ENCODE measurements at places on chromosomes 13 and 19.
A peak's percentile ranks its signal among the peaks of the same experiment; 100 is the strongest.

GRCh38 chr19:12139269-12139668, 881 bp downstream of the ZNF20 start:
- H3K4me1 ChIP-seq: peaks cover 43% of the 10 kb centered on the region
- H3K27ac ChIP-seq: peak overlapping the region; percentile 85
- peaks cover 28% of the 10 kb centered on the region for H3K36me3 ChIP-seq
- H3K27me3 ChIP-seq: no peaks in the 10 kb centered on the region
- H3K4me3 ChIP-seq: peak overlapping the region; percentile 90

DNA sequence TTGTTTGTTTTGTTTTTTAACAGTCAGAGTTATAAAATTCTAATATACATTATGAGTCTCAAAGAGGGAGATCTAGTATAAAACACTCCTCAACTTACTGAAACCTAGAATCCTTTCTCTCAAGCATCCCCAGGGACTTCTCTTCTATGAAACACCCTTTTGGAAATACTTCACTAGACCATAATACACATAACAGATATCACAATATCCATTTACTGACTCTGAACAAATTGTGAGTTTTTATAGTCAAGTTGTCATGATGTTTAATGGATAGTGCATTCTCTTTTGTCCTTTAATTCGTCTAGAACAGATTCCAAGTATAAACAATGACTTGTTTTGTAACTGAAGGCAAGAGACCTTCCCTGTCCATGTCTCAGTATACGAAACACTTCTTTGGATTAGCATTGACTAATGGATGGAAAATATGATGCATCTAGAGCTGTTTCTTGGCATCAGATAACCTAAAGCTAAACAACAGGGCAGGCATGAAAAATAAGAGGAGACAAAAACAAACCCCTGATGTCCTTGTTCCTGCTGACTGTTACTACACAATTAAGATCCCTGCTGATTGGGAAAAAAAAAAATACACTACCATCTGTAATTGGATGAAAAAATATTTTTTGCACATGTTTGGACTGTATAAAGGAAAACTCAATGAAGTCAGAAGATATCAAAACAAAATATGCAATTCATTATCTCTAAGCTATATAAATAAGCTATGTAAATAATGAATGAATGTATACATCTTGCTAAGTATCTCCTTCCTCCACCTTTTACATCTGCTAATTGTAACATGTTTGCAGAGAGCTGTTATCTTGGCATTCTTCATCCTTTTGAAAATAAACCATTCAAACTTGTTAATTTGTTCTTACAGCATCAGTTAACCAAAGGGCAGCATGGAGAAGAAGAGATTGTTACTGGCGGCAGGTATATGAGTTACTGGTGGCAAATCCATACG, 214.2 kb downstream of the LACC1 start:
- H3K36me3 ChIP-seq: peaks cover 1% of the 10 kb centered on the region
- H3K4me3 ChIP-seq: no peak overlapping the region
- no peak for DNase-seq
- no peak overlapping the region for H3K27ac ChIP-seq

DNA sequence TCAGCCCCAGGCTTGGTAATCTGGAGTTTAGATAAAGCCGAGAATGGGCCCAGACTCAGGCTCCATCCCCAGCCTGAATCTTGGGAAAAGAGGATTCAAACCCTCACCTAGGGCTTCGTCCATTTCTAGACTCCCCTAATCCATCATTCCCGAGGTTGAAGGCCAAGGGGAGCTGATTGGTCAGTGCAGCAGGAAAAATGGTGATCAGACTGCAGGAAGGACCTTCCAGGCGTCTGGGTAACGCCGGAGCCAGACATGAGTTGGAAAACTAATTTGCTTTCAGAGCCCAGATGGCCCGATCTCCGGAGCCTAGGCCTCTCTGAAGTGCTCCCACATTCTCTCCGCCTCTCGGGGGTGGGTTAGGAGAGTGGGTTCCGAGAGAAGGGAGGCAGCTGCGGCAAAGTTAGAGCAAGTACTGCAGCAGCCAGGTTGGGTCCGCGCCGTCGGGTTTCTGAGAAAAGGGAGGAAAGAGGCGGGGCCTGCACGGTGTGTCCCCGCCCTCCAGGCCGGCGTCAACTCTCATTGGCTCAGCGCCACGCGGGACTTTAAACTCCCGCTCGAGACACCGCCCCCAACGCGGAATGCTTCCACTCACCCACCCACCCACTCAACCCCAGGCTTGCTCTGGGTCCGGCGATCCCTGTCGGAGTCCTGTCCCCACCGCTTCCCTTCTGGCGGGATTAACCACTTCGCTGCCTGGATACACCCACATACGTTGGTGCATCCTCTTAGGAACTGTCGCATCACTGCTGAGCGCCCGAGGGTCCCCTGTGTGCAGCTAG, 788 bp upstream of the RTBDN start:
- peaks cover 41% of the 10 kb centered on the region for H3K4me1 ChIP-seq
- H3K36me3 ChIP-seq: peaks cover 15% of the 10 kb centered on the region
- peak; percentile 38 for DNase-seq
- H3K27me3 ChIP-seq: peaks cover 86% of the 10 kb centered on the region

DNA sequence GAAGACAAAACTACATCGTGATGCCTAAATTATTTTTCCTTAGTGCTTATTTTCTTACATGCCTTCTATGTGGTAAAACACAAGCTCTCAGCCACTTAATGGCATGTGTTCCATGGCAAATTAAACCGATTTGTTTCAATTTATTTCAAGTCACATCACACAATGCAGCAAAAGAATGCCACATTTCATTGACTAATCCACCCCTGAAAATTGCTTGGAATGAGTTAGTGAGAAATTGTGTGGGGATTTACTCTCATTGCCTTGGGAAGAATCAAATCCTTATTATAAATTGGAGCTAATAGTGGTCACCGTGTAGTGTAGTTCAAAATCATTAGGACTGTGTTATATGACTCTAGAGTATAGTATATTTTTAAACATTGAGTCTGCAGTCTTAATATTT, 485.5 kb upstream of the KLHL1 start:
- no peak for DNase-seq
- no peaks in the 10 kb centered on the region for H3K4me1 ChIP-seq
- H3K36me3 ChIP-seq: no peaks in the 10 kb centered on the region
- no peaks in the 10 kb centered on the region for H3K27me3 ChIP-seq
- H3K27ac ChIP-seq: no peak overlapping the region

GRCh38 chr13:74027161-74027779, 106.9 kb downstream of the KLF12 start:
- peaks cover 15% of the 10 kb centered on the region for H3K36me3 ChIP-seq
- H3K27me3 ChIP-seq: no peaks in the 10 kb centered on the region
- H3K4me3 ChIP-seq: peak overlapping the region; percentile 92
- H3K27ac ChIP-seq: peak overlapping the region; percentile 96
- H3K4me1 ChIP-seq: peaks cover 76% of the 10 kb centered on the region

DNA sequence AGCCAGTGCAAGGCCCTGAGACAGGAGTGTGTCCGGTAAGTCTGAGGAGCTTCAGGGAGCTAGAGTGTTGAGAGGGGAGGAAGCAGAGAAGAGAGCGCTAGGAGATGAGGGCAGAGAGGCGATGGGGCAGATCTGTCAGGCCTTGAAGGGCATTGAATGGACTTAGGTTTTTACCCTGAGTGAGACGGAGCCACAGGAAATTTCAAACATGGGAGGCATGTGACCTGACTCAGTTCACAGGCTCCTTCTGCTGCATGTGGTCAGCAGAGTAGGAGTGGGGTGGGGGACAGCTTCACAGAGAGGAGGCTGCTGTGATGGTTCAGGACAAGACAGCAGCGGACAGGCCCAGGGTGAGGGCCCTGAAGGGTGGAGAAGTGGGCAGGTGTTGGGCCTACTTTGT, 2.5 kb upstream of the FAM98C start:
- no peak overlapping the region for H3K4me3 ChIP-seq
- H3K27me3 ChIP-seq: no peaks in the 10 kb centered on the region
- DNase-seq: no peak
- H3K4me1 ChIP-seq: peaks cover 28% of the 10 kb centered on the region
- H3K36me3 ChIP-seq: no peaks in the 10 kb centered on the region

GRCh38 chr13:93183302-93183701, 43.3 kb upstream of the GPC6 start:
- H3K4me3 ChIP-seq: no peak overlapping the region
- H3K36me3 ChIP-seq: no peaks in the 10 kb centered on the region
- no peak for DNase-seq
- H3K27me3 ChIP-seq: no peaks in the 10 kb centered on the region
- no peak overlapping the region for H3K27ac ChIP-seq

GRCh38 chr19:18633321-18633720, 3.5 kb upstream of the KLHL26 start:
- H3K4me1 ChIP-seq: peaks cover 9% of the 10 kb centered on the region
- no peak overlapping the region for H3K27ac ChIP-seq
- H3K27me3 ChIP-seq: peaks cover 7% of the 10 kb centered on the region

GRCh38 chr13:77779552-77780272, 82.2 kb downstream of the SLAIN1 start:
- no peaks in the 10 kb centered on the region for H3K27me3 ChIP-seq
- no peak overlapping the region for H3K4me3 ChIP-seq
- H3K4me1 ChIP-seq: peaks cover 12% of the 10 kb centered on the region
- no peaks in the 10 kb centered on the region for H3K36me3 ChIP-seq

Measured in naive thymus-derived CD8-positive, alpha-beta T cell (primary cell).